Stimulated activated CD8-positive, alpha-beta memory T cell treated with anti-CD3 and anti-CD28 coated beads, Interleukin-7, amount 100 ng/mL, for 48 hours (primary cell): ENCODE measurements at places on chromosomes 1 and 21.

- no peak for DNase-seq
Measured at GRCh38 chr1:172642970-172643369, 15.9 kb upstream of the FASLG start.

GRCh38 chr1:111475701-111476100 lies 1.9 kb downstream of the C1orf162 start:
- peak; percentile 25 for DNase-seq

GRCh38 chr1:112396653-112397471 lies 848 bp downstream of the CTTNBP2NL start:
- no peak for DNase-seq

DNA sequence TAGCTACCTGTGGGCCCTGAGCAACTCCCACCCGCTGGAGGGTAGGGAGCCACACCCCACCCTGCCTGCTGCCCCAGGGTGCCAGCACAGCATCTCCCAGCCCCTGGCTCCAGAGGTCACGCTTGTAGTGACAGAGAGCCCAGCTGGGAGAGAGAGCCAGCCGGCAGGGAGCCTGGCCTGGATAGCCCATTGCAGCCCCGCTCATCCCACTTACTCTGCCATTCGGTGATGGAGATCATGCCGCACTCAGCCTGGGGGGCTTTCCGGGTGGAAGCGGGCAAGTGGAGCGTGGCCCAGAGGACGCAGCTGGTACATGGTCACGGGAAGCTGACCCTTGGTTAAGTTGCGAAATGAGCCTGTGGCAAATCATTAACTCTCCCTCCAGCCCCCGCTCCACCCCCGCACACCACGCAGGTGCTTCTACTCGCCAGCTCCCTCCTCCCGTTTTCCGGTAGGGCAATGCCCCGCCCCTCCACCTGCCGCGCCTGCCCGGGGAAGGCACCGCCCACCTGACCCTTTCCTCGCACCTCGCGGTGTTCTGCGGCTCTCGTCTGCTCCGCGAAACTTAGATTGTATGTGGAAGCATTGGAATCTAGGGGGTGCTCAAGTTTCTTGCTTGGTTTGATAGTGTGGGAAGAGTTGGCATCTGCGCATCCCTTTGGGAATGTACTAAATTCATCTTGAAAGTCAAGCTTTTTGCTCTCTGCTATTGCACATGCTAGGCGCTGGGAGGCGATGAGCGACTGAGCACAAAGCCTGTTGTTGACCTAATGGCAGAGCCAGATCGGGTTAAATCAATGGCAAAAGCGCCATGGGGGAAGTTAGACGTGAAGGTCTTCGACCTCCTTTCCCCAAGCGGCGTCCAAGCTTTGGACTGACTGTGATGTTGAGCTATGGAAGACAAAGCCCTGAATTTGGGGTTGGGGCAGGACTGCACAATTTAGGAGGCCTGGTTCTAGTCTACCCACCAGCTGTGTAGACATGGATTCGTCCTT lies at the start of gene GOLT1A:
GOLT1A (minus strand) TSS at position 321 of the 995 bp plus-strand sequence; CDS start at position 239, 82 bp downstream.
- DNase-seq = peak; percentile 12

GRCh38 chr1:194919146-194919545 lies 1689.1 kb downstream of the KCNT2 start:
- DNase-seq = no peak

DNA sequence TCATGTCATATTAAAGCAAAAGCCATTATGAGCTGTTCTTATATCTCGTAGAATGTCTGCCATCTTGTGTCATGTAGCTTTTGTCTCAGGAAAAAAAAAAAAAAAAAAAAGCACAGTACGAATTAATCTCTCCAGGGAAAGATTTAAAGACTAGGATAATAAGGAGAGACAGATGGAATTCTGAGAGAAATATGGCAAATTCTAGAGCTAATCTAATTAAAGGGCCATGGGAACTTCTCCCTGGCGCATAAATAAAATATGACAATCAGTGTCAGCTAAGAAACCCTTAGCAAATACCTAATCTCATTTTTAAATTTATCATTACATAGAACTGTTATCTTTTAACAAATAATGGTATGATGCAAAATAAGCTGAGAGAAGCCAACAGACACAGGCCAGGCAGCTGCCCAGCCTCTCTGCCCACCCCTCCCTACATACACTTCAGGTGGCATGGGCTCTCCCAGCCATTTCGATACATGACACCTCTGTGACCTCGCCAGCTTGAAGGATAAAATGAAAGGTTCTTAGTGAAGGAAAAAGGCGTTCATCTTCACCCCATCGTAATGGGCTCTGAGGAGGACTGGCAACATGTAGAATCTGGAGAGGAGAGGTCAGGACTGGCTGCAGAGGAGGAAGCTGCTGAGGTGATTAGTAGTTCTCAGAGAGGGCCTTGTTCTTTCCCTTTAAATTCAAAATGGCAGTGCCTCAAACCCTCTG lies 39.8 kb downstream of the DISC1 start:
- DNase-seq = no peak

DNA sequence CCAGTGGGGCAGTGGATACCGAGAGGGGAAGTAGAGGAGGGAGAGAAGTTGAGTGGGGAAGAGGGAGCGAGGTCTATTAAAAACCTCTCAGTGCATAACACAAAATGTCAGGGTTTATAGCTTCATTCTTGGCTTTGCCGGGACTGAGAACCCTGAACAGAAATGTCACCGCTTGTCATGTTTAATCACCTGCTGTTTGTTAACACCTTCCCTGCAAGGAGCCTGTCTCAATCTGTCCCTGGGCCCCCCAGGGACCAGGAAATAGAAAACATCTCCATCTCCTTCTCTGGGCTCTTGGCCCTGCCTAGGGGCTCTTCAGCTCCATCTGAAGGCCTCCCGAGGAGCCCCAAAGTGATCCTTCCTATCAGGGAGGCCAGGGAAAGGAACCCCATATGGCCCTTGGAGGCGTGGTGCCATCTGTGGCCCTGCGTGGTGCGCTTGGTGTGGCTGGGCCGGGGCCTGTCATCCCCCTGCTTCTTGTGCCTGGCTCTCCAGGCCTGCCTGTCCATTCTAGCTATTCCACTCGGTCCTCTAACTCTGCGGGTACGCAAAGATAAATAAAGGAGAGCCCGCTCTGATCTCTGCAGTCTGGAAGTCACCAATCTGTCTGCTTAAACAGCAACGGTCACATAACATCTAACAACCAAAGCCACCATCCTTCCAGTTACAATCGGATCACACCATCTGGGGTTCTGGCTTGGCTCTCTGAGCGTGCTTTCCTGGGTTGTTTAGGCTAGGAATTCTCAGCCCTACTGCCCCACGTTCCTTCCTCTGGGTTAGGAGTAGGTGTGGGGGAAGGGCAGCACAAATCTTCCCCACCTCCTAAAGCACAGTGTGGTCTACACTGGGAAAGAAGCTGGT lies 113.8 kb downstream of the CASZ1 start:
- DNase-seq = no peak

- DNase-seq = no peak
Measured at GRCh38 chr1:91944087-91944486, 5.1 kb upstream of the BRDT start.

- DNase-seq = no peak
Measured at GRCh38 chr21:25752416-25752815, 17.6 kb downstream of the GABPA start.

GRCh38 chr1:7912743-7913557 lies 27.7 kb downstream of the TNFRSF9 start:
- DNase-seq = no peak

- no peak for DNase-seq
Measured at GRCh38 chr1:115301438-115302020, 36.5 kb downstream of the NGF start.

GRCh38 chr1:40038697-40039096 lies 1.8 kb upstream of the CAP1 start:
- DNase-seq = no peak

DNA sequence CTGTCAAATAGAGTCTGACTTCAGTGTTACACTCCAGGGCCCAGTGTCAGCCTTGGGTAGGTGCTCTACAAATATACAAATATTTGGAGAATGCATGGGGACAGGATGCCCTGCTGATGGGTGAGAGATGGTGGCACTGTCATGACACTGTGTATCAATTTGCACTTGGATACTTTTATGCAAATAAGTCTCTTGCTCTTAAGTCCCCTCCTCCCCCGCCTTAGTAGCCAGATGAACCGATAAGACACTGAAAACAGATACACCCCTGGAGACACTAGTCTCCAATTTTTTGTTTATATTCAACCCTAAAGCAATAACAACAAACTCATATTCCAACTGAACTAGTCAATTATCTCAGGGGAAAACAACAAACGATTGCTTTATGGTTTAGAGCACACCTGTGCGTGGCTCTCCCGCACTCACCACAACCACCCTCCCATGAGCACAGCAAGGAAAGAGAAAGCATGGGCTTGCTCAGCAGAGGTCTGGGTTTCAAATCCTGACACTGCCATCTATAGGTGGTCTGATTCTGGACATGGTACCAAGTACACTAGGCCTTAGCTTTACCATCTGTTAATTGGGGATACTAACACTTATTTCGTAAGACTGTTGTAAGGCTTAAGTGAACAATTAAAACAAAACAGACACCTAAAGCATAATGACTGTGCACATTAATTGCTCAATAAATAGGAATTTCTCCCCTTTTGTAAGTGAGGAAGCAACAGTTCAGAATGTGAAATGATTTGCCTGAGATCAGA lies 50.3 kb downstream of the HIVEP3 start:
- DNase-seq = no peak

DNA sequence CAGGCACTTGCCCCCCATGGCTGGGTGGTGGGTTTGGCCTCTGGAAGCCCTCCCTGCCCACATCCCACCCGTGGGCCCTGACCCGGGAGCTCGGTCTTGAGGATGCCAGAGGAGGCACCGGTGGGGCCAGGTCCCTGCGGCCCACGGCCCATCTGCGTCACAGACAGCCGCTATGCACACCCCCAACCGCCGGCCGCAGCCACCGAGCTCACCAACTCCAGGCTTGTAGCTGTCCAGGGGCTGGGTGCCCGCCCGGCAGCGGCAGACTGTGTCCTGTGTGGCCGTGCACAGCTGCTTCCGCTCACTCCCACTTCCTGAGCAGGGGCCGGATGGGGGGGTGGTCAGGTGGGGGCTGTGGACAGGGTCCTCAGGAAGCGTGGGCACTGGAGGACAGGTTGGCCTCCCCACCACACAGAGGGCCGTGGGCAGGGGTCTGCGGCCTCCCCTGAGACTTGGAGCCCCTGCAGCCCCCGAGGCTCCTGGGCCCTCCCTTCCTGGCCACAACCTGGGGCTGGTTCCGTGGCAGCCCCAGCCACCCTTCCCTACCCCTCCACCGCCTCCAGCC lies 1.1 kb downstream of the TNFRSF4 start:
- DNase-seq = peak; percentile 39

- DNase-seq = peak; percentile 9
Measured at GRCh38 chr1:91997607-91998195, 32.1 kb upstream of the EPHX4 start.

DNA sequence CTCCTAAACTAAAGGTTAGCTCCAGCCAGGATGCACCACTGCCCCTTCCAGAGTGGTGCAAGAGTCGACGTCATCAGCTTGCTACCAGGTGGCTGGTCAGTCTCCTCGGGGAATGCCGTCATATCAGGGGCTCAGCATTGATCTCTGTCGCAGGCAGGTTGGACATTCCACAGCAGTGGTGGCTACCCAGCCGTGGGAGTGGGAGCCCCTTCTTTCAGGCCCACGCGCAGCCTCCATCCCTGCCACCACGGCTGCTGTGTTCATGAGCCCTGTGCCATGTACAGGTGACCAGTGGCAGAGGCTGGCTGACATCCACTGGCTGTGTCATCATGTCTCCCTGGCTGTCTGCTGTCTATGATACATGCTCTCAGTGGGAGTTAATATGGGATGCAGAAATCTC lies 25.5 kb downstream of the IL10RB start:
- no peak for DNase-seq

- no peak for DNase-seq
Measured at GRCh38 chr1:99749504-99750347, 16.7 kb downstream of the FRRS1 start.

DNA sequence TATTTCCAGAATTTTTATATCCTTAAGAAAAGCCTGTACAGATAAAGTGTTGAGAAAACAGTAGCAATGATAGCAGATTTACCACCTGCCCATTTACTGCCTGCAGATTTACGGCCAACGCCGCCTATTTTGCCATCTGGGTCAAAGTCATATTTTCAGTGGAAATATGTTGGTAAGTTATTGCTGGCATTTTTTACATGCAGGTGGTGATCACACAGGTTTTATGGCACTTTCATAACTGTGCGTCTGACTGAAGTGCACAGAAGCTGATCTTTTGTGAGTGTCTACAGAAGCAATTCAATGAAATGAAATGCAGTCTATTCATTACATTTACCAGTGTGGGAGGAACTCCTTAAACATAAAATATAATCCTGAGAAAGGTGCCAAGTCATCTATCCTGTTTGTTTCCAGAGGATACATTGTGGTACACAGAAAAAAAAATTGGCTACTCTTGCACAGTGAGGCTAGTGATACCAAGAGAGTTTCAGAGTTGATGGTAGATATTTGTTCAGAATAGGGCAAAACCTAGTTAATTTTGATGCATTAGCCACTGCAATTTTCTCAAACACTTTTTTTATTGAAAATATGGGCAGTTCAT lies 458.5 kb downstream of the NEGR1 start:
- DNase-seq = no peak

DNA sequence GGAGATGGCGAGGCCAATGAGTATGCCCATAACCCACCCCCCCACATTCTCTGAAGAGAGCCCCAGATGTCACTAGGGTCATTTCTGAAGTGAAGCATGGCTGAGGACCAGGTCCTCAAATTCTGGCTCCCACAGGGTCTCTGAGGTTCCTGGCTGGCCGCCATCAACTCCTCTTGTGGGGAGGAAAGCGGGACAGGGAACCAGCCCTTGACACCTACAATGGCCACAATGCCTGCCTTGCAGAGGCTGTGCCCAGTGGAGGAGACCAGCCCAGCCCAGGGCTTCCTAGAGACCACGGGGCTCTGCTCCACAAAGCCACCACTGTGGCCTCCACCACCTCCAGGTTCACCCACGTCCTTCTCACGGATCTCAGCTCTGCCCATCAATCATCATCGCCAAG lies 120.1 kb upstream of the ARHGEF16 start:
- DNase-seq = no peak

GRCh38 chr1:227926896-227927885 lies 20.5 kb downstream of the WNT9A start:
- no peak for DNase-seq

GRCh38 chr1:116164150-116164549 lies 53.0 kb downstream of the MAB21L3 start:
- no peak for DNase-seq

DNA sequence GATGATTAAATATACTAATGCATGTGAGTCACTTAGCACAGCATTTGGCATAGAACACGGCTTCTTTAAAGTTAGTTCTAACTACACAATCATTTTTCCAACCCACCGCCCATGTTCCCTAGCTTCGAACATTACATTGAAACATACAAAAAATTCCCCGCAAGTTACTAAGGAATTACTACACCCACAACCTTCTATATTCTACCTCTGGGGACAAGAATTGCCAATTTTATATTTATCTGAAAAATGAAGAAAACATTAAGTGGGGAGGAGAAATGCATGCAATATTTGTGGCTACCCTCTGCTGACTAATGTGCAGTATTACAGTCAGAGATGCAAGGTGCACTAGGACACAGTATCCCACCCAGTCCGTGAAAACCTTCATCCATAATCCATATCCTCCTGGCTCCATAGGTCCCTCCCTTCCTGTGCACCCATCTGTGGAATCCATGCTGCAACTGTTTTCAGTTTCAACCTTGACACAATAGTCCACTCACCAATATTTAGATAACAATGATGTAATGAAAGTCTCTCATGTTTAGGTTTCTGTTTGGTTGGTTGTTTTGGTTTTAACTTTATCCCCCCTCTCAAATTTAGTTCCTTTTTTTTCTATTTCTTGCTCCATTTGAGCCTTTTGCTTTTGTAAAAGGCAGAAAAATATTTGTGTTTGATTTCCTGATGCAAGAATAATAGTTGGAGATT lies 31.6 kb downstream of the RGS5 start:
- no peak for DNase-seq
